ENCODE measurements at places on chromosomes 12 and 14. TPM values are rescaled to one million over a fixed set of nuclear protein-coding genes. Genes with fewer than 3 reads are reported as not detected.

The INHBE gene
- not detected for total RNA-seq

DNA sequence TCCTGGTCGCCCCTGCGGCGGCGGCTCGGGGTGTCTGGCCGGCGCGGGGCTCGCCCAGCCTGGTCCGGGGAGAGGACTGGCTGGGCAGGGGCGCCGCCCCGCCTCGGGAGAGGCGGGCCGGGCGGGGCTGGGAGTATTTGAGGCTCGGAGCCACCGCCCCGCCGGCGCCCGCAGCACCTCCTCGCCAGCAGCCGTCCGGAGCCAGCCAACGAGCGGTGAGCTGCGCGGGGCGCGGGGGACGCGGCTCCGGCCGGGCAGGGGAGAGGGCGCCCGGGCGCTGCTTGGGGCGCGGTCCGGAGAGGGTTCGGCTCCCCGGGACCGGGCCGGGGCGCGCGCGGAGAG, at the start of gene LGALS3:
Gene LGALS3 (plus strand): TSS at position 167 of the 342 bp plus-strand sequence. CDS start 8,122 bp downstream, outside the sequence.
- DNase-seq = peak; percentile 39

DNA sequence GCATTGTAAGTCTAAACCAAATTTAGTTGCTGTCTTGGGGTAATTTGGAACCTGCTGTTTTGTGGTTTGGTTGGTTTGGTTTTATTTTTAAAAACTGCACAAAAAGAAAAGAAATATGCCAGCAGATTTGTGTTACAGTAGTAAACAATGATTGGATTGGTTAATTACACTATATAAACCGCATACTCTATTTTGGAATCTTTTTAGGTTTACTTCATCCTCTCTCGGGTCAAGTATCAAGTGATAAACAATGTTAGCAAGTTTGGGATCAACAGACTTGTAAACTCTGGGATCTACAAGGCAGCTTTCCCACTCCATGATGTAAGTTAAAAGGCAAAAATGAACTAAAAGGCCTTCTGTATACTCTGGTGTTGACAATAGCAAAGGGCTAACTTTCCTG, 132.4 kb downstream of the ANO6 start:
- DNase-seq = no peak

DNA sequence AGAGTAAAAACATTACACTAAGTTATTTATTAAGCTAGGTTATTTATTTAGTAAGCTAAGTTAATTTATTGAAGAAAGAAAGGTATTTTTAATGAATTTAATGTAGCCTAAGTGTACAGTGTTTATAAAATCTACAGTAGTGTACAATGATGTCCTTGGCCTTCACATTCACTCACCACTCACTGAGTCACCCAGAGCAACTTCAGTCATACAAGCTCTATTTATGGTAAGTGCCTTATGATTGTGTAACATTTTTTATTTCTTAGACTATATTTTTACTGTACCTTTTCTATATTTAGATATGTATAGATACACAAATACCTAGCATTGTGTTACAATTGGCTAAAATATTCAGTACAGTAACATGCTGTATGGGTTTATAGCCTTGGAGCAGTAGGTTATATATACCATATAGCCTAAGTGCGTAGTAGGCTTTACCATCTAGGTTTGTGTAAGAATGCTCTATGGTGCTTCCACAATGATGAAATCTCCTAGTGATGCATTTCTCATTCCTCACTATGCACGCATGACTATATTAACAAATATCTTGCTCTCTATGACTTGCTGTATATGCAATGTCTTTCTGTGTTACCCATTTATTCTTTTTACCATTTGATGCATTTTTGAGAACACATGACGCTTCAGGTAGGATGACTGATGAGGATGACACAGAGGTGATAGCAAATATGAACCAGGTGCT, 309.6 kb upstream of the ATXN7L3B start:
- no peak for DNase-seq

GRCh38 chr14:59755409-59756135, 115.0 kb downstream of the RTN1 start:
- DNase-seq = no peak

- DNase-seq = no peak
Measured at GRCh38 chr12:39905152-39905551, 200.7 kb downstream of the SLC2A13 start.
